ENCODE measurements at places on chromosomes 3 and 15.

- DNase-seq: no peak
These were observed 632 bp downstream of the CTSH start for GRCh38 chr15:78944202-78944625.

- DNase-seq: no peak
These were observed 124.9 kb upstream of the GAP43 start for GRCh38 chr3:115498421-115498820.

GRCh38 chr15:34716111-34716510, 38.7 kb downstream of the GJD2 start:
- no peak for DNase-seq

DNA sequence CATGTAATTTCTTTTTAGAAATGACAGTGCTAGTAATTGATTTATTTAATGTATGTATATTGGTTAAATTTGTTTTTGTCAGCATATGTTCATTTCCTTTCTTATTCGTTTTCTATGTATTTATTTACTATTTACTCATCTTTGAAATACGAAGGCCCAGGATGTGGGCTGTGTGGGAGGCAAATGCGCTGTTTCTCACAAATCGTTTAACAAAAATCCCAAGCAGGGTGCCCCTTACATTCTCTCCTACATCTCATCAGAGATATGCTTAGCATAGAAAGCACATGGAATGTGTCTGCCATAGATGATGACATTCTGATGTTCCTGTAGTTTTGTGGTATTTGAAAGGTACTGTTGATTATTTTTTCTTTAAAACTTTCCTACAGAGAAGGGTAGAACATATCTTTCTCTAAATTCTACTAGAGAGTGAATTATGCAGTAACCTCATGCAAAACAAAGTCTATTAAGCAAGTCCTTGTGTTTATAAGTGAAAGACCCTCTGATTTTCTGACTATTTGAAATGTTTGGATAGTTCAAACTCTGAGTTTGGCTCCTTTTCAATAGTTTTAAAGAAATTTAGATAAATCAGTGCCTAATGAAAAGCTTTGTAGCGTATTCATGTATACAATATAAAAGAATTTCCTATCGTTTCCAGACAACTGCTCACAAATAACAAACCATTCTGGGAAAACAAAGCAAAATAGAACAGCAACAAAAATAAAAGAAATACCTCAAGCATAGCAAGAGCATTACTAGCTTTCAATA, 111.1 kb upstream of the VGLL3 start:
- DNase-seq: no peak

GRCh38 chr3:46296826-46297225, 54.6 kb downstream of the CCR3 start:
- no peak for DNase-seq

DNA sequence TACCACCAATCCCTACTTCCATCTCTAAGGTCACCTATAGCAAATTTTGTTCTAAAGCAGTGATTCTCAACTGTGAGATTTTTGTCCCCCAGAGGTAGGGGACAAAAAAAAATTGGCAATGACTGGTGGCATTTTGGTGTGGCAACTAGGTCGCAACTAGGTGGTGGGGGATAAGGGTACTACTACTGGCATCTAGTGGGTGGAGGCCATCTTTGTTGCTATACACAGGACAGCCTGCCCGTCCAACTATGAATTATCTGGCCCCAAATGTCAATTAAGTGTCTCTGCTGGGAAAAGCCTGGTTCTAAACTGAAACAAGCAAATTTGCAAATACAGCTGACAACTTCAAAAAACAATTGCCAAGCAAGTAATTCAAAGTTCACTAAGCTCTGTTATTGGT, 1.4 kb downstream of the MTMR10 start:
- DNase-seq: no peak

- DNase-seq: no peak
These were observed 69.4 kb downstream of the BFSP2 start for GRCh38 chr3:133469140-133469731.

DNA sequence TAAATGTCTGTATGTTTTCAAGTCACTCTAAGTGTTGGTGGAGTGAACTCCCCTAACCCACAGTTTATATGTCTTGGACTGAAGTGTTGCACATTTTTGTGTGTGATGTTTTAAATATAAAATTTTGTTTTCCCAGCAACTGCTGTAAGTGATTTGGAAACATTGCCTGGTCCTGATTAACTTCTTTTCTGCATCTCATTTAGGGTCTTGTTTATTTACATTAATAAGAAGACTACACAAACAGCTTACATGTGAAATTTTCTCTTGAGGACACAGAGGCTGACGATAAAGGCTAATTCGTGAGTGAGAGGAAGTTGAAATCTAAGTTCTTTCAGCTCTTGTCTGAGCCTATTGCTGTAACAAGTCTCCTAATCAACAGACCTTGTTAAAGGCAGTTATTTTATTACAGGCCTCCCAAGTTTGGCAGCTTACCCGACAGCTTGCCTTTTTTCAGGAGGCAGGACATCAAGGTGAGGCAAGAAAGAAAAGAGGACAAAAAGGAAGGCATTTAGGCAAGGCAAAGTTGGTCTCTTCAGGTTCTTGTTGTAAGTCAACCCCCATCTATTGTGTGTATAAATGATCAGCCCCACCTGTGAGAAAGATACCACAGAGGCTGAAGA, 177.7 kb upstream of the NR2E3 start:
- no peak for DNase-seq

DNA sequence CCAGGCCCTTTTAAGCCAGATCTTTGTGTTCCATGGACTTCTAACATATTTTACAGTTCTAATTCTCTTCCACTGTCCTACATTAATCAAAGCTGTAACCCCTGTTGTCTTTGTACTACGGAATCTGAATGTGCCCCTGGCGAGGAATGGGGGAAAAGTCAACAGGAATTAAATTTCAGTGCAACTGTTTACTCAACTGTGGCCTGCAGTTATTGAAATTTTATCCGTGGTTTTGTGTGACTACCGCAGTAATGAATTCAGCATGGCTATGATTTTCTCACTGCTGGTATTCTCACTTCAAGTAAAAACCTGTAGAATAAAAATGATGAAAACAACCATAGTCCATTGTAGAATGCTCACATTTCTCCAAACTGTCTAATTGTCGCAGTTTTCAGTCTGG, 388.0 kb downstream of the FOXP1 start:
- no peak for DNase-seq

- no peak for DNase-seq
These were observed 17.6 kb upstream of the SEMA3F start for GRCh38 chr3:50137531-50137930.

DNA sequence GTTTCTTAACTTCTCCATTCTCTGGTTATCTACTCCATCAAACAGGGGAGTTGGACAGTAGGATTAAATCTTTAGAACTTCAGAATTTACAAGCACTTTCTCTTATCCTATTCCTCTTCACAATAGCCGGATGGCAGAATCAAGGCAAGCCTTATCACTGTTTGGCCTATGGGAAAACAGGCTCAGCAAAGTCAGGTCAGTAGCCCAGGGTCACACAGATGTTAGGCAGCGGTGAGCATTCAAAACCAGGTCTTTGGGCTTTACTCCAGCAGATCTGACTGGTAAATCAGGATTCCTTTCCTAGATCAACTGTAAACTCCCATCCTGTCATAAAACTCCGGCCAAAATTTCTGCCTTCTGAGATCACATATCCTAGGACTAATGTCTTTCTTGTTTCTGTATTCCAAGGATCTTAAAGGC, 258.4 kb downstream of the OPA1 start:
- no peak for DNase-seq

DNA sequence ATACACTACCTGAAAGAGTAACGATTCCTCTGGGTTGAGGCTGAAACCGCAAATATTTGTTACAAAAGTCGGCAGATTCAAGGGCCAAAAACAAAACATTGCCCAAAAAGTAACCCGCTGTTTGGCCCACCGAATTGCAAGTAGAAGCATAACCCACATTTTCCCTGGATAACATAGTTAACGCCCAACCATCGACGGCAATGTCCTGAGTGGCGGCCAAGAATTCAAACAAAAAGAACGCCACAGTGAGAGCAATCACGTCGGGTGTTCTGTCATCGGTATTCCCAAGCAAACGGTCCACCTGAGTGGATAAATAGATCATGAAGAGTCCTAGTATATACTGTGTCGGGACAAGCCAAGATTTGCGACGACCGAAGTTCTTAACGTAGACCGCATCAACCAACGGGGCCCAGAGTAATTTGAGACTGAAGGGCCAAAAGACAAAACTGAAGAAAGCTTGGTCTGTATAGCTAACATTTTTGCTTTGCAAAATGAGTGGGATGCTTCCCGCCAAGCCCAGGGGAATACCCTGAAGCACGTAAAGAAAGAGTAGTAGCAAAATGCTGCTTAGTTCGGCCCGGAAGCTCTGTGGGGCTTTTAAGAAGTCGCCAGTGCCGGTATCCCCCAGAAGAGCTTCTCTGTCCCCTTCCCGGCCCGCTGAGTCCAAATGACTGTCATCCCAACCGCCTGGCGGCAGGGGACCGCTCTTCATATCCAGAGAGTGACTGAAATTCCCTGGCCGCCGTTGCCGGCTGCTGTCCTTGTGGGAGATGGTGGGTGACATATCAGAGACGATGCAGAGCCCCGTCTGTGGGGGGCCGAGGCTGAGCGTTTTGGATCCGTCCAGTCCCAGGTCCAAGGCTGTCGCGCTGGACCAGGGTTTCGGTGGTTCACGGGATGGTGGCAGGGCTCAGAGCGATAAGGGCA, 750 bp downstream of the SLC33A1 start:
- DNase-seq: peak; percentile 9

- DNase-seq: no peak
These were observed 21.7 kb downstream of the FBLN2 start for GRCh38 chr3:13570391-13571194.

- no peak for DNase-seq
These were observed 100.6 kb upstream of the ATP11B start for GRCh38 chr3:182692695-182693094.

- DNase-seq: no peak
These were observed 242.5 kb downstream of the ATP8B4 start for GRCh38 chr15:49876401-49877038.

- no peak for DNase-seq
These were observed 17.0 kb downstream of the THAP10 start for GRCh38 chr15:70875001-70875782.

DNA sequence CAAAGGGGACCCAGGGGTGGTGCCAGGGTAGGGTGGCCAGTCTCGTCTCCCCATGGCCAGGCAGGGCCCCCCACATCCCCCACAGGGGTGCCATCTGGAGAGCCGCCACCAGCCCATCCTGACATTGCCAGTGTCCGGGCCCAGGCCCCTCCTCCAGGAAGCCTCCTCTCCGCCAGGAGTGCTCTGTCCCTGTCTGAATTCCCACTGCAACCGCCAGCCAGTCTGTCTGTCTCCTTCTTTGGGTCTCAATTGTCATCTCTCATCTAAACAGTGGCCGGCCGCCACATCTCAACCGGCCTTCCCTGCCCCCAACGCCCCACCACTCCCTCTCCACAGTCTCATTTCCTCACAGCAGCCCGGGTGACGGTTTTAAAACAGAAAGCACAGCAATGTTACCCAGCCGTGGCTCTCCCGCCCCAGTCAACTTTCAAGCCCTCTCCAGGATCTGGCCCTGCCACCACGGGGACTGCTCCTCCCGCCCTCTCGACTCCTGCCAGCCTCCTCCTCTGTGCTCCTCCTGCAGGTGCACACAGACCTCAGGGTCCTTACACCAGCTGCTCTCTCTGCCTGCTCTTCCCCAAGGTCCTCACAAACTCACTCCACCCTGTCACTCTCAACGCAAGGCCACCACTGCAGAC, 57.0 kb downstream of the IQSEC1 start:
- DNase-seq: peak; percentile 37

GRCh38 chr15:40429068-40429710, 11.6 kb upstream of the BAHD1 start:
- DNase-seq: no peak

- no peak for DNase-seq
These were observed 115.0 kb downstream of the ISL2 start for GRCh38 chr15:76451540-76451939.

- no peak for DNase-seq
These were observed 20.3 kb upstream of the CSPG4 start for GRCh38 chr15:75732809-75733451.

GRCh38 chr3:159627634-159628033, 361.0 kb upstream of the IL12A start:
- no peak for DNase-seq

DNA sequence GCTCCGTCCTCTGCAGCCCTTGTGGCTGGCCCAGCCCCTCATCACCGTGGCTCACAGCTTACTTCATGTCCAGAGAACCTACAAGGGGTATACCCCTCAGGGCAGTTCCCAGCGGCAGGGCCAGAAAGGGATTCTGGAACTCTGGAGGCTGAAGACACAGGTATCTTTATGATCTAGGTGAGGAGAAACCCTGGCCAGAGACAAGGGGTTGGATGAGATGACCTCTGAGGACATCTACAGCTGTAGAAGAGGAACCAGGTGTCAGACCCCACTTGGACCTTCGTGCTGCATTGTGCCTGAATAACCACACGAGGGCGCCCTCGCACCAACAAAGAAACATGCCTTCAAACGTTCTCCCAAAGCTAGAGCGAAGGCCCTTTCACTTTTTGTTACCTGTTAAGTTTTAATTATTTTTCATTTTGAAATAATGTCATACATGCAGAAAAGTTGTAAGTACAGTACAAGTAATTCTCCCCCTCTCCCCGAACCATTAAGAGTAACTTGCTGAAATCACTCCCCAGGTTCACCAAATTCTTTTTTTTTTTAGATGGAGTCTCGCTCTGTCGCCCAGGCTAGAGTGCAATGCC, 118.7 kb upstream of the SMAD3 start:
- peak; percentile 55 for DNase-seq

- no peak for DNase-seq
These were observed 60.1 kb downstream of the KY start for GRCh38 chr3:134590766-134591165.

- no peak for DNase-seq
These were observed 578.3 kb downstream of the PDCD6IP start for GRCh38 chr3:34376691-34377090.

- DNase-seq: no peak
These were observed 10.1 kb downstream of the PP2D1 start for GRCh38 chr3:20001932-20002331.

GRCh38 chr15:74053941-74054529, 28.3 kb downstream of the GOLGA6A start:
- DNase-seq: peak; percentile 45

- DNase-seq: no peak
These were observed 139.7 kb downstream of the CADPS start for GRCh38 chr3:62735510-62735909.

GRCh38 chr15:41323611-41324010, 8.8 kb downstream of the OIP5 start:
- no peak for DNase-seq

GRCh38 chr3:160132226-160132625, 93.0 kb upstream of the C3orf80 start:
- DNase-seq: no peak

DNA sequence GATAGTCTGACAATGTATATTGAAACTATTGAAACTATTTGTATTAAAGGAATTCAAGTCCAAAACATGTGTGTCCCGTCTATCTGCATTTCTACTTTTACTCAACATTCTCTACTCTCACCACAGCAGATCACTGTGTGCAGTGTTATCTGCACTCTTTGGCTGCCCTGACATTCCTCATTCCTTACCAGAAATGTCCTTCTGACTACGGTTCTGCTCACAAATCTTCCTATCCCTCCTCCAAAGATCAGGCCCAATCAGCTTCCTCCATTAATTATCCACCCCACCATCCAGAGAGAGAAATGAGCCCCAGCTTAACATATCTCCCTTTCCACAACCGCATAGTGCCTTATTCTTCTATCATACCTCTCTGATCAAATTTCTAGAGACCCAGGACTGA, 94.7 kb downstream of the TBL1XR1 start:
- DNase-seq: no peak

GRCh38 chr3:25293736-25294135, 134.3 kb upstream of the RARB start:
- DNase-seq: no peak

GRCh38 chr3:16942955-16943354, 58.2 kb downstream of the PLCL2 start:
- no peak for DNase-seq

GRCh38 chr3:149377408-149378364, at the start of gene TM4SF1:
TSS of gene TM4SF1 (minus strand) at chr3:149377649. CDS start at chr3:149377547, 102 bp downstream.
- DNase-seq: no peak
